Activated CD4-positive, alpha-beta memory T cell treated with anti-CD3 and anti-CD28 coated beads for 36 hours (primary cell): ENCODE measurements at places on chromosomes 1 and 21.

GRCh38 chr1:23392125-23392855, 22.7 kb upstream of the ZNF436 start:
- DNase-seq = no peak

DNA sequence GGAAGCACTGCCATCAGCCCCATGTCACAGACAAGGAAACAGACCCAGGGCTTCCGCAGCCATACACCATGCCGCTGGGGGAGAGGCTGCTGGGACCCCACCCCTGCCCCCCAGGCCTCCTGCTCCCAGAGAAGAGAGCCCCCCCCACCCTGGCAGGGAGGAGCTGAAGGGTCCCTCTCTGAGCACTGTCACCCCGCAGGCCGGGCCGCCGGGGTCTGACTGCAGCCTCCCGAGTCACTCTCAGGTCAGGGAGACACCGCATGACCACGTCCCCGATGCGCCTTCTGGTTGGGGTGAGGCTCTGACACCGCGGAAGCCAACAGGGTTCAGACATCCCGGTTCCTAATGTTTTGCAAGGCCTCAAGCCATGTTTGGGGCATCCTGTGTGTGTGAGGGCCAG, 102.3 kb downstream of the SIK1 start:
- no peak for DNase-seq

- DNase-seq = peak; percentile 11
Observed at GRCh38 chr1:213669964-213670691, 317.6 kb upstream of the PROX1 start.

DNA sequence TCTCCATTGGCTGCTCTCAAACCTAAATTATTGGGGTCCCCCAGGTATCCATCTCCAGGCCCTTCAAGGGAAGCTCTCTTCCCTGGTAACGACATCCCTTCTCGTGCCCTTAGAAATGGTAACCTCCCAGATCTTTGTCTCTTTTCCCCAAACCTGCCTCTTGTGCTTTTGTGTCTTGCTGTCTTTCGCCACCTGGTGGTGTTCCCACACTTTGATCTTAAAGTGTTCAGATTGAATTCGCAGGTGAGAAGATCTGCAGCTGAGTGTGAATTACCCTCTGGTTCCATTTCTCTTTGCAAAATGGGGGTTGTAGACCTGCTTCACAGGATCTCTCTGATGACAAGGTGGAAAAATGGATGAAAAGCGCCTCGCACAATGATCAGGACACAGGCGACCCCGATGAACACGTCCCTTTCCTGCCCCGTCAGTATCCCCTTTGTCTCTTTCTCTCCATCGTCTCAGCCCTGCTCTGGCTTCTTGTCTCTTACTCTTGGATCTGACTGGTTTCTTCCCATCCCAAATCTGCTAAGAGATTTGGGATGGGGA, 53.1 kb downstream of the DOP1B start:
- DNase-seq = peak; percentile 62

- no peak for DNase-seq
Observed at GRCh38 chr1:214446772-214447556, 104.4 kb downstream of the PTPN14 start.

- DNase-seq = no peak
Observed at GRCh38 chr1:11617314-11617713, 36.9 kb downstream of the FBXO2 start.

GRCh38 chr1:41377397-41377796, 16.2 kb downstream of the FOXO6 start:
- no peak for DNase-seq

DNA sequence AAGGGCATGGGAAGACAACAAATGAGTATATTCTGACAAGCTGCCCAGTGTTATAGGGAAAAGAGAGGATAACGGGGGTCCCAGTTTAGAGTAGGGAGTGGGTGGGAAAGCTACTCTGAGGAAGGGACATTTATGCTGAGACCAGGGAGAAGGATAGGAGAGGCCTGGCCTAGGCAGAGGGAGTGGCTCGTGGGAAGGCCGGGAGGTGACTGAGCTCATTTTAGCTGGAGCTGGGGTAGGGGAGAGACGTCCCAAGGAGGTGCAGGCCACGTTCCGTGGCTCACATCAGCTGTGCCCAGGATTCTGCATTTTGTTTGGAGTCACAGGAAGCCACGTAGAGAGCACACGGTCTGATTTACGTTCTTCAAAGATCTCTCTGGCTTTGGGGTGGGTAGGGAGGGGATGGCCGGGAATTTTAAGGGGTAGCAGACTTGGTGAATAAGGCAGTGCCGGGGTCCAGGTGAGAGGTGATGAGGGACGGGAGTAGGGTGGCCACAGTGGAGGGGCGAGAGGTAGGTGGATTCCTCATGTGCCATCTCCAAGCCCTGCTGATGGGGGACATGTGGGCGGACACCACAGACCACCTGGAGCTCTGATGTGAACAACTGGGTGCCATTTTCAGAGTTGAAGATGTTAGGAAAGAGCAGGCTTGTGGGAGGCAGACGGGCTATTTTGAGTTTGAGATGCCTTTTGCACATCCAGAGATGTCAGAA, 4.7 kb downstream of the TINAGL1 start:
- no peak for DNase-seq

GRCh38 chr1:169782596-169782995, 12.1 kb downstream of the METTL18 start:
- no peak for DNase-seq

- DNase-seq = no peak
Observed at GRCh38 chr1:79695138-79695537, 688.6 kb upstream of the ADGRL4 start.

DNA sequence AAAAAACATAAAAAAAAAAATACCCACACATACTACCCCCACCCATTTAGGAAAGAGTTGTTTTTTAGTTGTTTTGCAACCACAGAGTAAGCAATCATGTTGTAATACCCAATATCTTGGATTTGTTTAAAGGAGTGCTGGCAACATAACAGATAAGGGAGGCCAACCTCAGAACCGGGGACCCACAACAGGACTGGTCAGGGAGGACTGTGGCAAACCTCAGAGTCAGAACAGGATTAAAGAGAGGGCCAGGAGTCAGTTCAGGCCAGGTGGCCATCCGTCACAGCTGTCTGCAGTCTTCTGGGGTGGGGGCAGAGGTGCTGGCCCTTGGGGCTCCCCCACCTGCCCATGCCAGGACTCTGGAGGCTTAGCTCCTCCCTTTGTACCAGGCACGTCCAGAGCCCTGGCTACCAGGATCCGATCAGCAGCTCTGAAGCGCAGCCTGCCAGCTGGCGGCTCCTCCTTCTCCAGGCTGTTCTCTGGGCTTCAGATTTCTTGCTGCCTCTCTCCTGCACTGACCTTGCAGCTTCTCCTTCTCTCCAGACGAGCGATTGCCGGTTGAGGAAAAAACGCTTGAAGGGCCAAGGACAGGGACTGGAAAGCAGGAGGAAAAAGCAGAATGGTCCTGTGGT, 7.9 kb downstream of the H6PD start:
- no peak for DNase-seq

- no peak for DNase-seq
Observed at GRCh38 chr21:44390886-44391285, 37.5 kb downstream of the TRPM2 start.

GRCh38 chr21:40886931-40887330, 40.0 kb upstream of the DSCAM start:
- no peak for DNase-seq

DNA sequence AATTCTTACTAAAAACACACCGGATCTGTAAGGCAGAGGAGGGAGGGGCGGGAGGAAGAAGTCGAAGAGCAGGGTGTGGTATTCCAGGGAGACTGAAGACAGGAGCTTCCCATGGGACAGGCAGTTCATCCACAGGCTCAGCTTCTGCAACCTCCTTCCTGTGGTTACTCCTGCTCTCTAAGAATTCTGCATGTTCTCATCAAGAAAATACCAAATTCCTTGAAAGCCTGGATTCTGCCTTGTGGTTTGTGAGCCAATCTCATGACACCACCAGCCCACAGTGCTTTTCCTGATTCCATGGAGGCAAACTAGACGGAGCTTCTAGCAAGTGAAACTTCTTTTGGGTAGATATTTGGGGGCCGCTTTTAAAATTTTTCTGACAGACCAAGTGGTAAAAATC, 1.1 kb upstream of the ST6GALNAC3 start:
- DNase-seq = no peak

- no peak for DNase-seq
Observed at GRCh38 chr1:1373051-1373814, 1.8 kb downstream of the AURKAIP1 start.

DNA sequence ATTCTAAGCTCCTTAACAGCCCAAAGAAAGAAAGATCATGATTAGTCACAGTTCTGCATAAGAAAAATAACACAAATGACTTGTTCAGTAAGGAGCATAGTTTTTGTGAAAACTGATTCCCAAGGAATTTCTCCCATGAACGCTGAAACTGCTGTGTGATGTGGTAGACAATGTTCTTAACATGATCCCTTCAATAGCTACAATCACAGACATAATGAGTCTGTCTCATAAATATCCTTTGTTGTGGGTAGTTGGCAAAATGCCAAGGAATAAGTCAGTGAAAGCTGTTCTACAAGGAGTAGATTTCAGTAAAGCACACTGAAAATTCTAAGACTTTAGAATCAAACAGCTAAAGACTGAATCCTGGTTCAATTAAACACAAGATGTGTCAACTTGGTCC, 404.8 kb downstream of the HLX start:
- DNase-seq = no peak

GRCh38 chr21:42763581-42764442, 110.4 kb downstream of the PDE9A start:
- DNase-seq = no peak

- no peak for DNase-seq
Observed at GRCh38 chr1:155695072-155695471, 6.2 kb downstream of the DAP3 start.

- no peak for DNase-seq
Observed at GRCh38 chr1:191709215-191709614, 449.0 kb upstream of the RGS18 start.

GRCh38 chr21:25171438-25171837, 435.8 kb downstream of the MRPL39 start:
- DNase-seq = no peak

DNA sequence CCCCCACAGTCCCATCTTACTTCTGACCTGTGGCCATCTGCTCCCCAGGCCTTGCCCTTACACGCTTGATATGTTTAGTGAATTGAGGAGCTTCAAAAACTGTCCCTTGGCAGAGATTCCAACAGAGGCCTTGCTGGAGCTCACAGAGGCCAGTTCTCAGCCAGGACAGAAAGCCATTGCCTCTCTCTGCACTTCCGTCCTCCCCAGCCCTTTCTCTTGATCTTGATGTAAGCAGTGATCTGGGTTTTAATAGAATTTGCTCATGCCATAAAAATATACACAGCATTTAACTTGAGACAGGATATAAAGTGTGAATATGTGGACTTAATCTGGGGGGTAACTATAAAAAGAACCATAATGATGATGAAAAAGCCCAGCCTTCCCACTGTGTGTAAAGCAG, 453.5 kb downstream of the KIF26B start:
- no peak for DNase-seq

DNA sequence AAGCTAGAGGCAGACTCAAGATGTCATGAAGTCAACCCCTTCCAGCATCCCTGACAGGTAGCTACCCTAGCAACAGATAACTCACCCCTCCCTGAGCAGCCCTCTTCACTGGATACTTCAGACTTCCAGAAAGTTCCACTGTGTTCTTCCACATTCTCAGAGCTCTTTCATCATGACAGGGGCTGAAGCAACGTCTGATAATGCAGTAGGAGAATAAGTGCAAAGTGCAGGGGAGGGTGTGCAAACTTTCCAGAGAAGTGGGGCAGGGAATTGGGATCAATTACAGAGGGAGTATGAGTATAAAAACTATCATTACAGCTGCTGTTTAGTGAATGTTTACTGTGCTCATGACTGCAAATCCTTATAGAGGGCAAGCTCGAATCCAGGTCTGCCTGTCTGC, 26.4 kb upstream of the FOXE3 start:
- no peak for DNase-seq

- DNase-seq = no peak
Observed at GRCh38 chr1:73065339-73066041, 783.2 kb upstream of the NEGR1 start.

GRCh38 chr21:20822666-20823065, 175.5 kb upstream of the NCAM2 start:
- no peak for DNase-seq

DNA sequence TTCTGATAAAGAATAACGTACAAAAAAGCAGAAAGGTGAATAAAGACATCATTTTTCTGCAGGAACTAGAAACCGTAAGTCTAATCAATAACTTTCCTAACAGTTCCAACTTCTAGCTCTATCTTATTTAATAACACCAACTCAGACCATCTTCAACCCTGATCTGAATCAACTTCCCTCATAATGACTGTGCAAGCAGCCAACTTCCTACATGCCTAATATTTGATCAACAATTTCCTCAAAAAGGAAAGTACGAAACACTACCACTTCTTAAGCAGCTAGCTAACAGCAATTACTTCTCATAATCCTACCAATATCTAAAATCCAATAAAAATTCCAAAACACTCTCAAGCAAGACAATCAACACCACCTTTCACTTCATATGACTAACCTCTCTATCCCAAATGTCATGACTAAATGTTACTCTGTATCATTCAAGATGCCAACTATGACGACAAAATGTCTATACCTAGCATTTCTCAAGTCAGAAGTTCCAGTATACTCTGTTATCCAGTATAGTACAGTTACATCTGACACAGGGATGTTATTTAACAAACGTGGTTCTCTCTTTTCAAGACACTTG, 1.7 kb downstream of the COP1 start:
- no peak for DNase-seq

- no peak for DNase-seq
Observed at GRCh38 chr1:110255392-110255787, 45.3 kb downstream of the KCNC4 start.

GRCh38 chr1:2266301-2266975, 38.3 kb downstream of the SKI start:
- DNase-seq = no peak

DNA sequence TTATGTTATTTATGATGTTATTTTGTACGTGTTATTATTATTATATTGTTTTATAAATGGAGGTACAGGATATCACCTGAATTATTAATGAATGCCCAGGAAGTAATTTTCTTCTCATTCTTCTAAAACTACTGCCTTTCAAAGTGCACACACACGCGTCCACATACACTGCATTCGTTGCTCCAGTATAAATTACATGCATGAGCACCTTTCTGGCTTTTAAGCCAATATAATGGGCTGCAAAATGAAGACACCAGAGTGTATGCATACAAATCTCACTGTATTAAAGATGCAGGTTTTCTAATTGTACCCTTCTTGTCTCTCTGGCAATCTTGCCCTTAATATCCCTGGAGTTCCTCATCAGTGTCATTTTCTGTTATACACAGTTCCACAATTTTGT, 6.9 kb downstream of the RGS4 start:
- DNase-seq = no peak

DNA sequence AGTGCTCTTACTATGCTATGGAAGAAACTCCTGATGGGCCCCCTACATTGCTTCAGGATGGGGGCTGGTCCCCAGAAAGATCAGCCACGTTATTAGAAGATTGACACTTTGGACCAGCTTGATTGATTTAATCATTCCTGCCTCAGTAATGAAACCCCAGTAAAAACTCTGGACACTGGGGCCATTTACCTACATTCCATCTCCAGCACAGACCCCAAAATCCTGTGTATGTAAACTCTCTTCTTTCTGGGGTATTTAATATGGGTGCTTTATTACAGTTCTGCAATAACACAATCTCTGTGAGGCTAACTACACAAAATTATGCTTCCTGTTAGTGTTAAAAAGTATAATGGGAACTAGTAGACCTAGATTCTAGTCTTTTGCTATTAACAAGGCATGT, 96.6 kb downstream of the KCNK1 start:
- DNase-seq = no peak

- DNase-seq = no peak
Observed at GRCh38 chr1:8915446-8915845, 30.2 kb upstream of the CA6 start.

GRCh38 chr21:42414928-42415769, 11.4 kb downstream of the UBASH3A start:
- peak; percentile 98 for DNase-seq

- peak; percentile 54 for DNase-seq
Observed at GRCh38 chr1:55214212-55214933, 791 bp downstream of the USP24 start.
